ENCODE measurements at places on chromosomes 5 and 9.

DNA sequence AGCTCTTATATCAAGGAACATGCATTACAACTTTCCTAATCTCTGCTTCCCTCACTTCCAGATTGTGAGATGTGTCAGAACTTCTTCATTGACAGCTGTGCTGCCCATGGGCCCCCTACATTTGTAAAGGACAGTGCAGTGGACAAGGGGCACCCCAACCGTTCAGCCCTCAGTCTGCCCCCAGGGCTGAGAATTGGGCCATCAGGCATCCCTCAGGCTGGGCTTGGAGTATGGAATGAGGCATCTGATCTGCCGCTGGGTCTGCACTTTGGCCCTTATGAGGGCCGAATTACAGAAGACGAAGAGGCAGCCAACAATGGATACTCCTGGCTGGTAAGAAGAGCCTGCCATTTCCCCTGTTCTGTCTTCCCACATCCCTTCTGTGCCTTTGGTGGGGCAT, 15.1 kb downstream of the PRDM9 start:
- H3K4me1 ChIP-seq: no peaks in the 10 kb centered on the region
- no peak overlapping the region for H3K4me3 ChIP-seq
- DNase-seq: no peak
- no peak overlapping the region for H3K27ac ChIP-seq
- no peaks in the 10 kb centered on the region for H3K36me3 ChIP-seq

DNA sequence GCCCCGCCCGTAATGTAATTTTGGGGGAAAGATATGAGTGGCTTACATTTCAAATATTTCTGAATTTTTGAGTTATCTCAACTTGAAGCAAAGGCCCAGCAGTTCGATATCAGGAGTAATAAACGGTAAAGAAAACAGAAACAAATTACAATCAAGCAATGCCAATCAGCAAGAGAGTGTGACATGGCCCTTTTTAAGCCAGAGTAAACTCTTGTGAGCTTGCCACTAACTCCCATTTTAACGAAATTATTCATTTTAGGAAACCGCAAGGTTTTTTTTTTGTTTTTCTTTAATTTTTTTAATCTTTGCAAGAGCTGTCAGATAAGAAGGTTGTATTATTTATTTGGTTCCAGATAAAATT, 17.6 kb upstream of the CDK7 start:
- H3K27me3 ChIP-seq: no peaks in the 10 kb centered on the region
- H3K4me3 ChIP-seq: peak overlapping the region; percentile 96
- H3K4me1 ChIP-seq: peaks cover 20% of the 10 kb centered on the region

DNA sequence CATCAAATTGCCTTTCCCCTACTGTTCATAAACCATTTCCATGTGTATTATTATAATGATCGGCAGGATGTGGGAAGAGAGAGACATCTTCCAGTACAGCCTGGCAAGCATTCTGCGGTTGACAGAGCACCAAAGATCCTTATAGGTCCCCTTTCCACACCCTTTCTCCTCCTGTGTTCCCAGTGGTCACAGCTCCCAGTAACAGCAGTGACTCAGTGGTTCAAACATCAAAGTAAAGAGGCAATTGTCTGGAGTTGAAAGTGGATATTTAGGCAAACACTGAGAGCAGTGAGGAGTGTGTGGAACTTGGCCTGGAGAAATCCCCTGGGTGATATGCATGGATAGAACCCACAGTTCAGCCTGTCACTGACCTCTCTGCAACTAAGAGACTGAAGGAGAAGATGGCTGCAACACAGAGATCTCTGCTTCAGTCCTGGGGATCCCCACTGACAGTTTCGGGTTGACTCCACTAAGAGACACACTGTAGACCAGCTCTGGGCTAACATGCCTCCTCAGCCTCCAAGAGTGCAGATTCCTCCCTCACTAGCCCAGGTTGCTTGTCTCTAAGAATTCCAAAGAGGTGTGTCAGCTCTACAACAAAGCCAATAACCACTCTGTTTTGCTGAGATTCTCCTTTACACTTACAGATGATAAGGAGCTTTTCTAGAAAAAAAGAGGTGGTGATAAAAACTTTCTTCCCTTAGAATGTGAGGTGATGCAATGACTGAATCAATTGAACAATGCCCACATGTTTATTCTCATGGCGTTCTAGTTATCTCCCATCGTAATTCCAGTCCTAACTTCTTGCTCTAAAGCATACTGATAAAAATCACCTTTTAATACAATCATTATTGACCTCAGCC, 94.4 kb upstream of the IL6ST start:
- no peaks in the 10 kb centered on the region for H3K27me3 ChIP-seq
- no peak overlapping the region for H3K4me3 ChIP-seq
- H3K27ac ChIP-seq: no peak overlapping the region
- H3K36me3 ChIP-seq: no peaks in the 10 kb centered on the region
- H3K4me1 ChIP-seq: peaks cover 9% of the 10 kb centered on the region
- no peak for DNase-seq

DNA sequence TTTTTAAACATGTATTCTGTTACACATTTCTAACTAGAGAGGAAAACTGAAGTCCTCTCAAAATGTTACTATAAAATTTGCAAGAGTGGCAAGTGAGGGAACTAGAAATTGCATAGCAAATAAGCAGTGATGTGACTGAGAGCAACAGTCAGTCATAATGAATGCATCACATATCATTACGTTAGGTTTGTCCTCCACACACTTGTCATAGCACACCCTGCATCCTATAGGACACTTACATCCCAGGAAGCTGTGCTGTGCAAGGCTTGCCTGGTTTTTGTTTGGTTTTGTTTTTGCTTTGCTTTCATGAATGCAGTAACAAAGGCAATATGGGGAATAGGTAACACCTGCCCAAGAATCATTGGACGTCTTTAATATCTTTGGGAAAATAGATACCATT, 10.8 kb downstream of the NFIB start:
- H3K27me3 ChIP-seq: no peaks in the 10 kb centered on the region
- H3K4me3 ChIP-seq: no peak overlapping the region
- DNase-seq: no peak
- H3K4me1 ChIP-seq: no peaks in the 10 kb centered on the region

DNA sequence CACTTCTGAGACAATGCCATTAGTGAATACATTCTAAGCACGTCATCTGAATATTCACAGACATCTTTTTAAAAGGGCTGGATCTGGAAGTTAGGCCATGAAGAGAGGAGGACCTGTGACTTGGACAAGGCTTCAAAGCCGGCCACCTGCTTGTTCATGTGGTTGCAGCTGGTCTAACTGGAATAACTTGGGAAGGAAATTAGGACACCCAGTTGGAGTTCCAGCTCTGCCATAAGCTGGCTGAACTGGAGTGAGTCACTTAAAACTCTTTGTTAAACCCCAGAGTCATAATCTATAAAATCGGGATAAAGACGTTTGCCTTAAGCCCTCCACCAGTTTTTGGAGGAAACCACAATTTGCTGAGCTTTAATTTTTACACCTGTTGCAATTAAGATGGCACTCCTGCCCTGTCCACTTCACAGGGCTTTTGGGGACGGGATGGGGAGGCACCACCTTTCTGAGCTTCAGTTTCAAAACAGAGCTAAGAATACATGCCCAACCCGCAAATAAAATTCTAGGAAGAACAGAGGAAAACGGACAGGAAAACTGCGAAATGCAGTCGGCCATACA, 536 bp upstream of the STX17 start:
- peaks cover 24% of the 10 kb centered on the region for H3K27me3 ChIP-seq
- peak overlapping the region; percentile 72 for H3K4me3 ChIP-seq
- H3K36me3 ChIP-seq: no peaks in the 10 kb centered on the region
- no peak for DNase-seq

GRCh38 chr9:114240647-114241558, 82.0 kb upstream of the ORM1 start:
- H3K27ac ChIP-seq: no peak overlapping the region
- H3K36me3 ChIP-seq: peaks cover 12% of the 10 kb centered on the region
- no peaks in the 10 kb centered on the region for H3K27me3 ChIP-seq
- no peak overlapping the region for H3K4me3 ChIP-seq
- DNase-seq: no peak

- H3K27me3 ChIP-seq: no peaks in the 10 kb centered on the region
- peaks cover 24% of the 10 kb centered on the region for H3K36me3 ChIP-seq
- no peak for DNase-seq
- H3K4me3 ChIP-seq: no peak overlapping the region
Observed at GRCh38 chr9:37187713-37188439, 67.5 kb downstream of the ZCCHC7 start.

GRCh38 chr5:168947212-168947868, 353.6 kb downstream of the SLIT3 start:
- no peak overlapping the region for H3K4me3 ChIP-seq
- DNase-seq: no peak
- no peak overlapping the region for H3K27ac ChIP-seq
- no peaks in the 10 kb centered on the region for H3K27me3 ChIP-seq

DNA sequence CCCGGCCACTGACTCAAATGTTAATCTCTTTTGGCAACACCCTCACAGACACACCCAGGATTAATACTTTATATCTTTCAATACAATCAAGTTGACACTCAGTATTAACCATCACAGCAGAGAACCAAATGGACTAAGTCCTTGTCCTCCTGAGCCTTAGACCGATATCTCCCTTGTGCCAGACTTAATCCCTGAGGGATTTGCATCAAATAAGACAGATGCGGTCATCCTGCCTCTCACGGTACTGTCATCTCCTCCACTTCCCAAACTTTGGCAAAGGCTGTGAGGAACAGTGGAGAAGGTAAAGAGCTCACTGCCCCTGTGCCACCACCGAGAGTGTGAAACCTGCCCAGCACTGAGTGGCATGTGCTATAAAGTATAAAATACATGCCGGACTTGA, 6.5 kb upstream of the PRRC2B start:
- peaks cover 10% of the 10 kb centered on the region for H3K4me1 ChIP-seq
- H3K36me3 ChIP-seq: no peaks in the 10 kb centered on the region
- H3K27ac ChIP-seq: no peak overlapping the region
- no peak overlapping the region for H3K4me3 ChIP-seq
- no peak for DNase-seq

- no peaks in the 10 kb centered on the region for H3K36me3 ChIP-seq
- H3K27ac ChIP-seq: no peak within 1 kb of the TSS
- peaks cover 23% of the 10 kb centered on the region for H3K4me1 ChIP-seq
- DNase-seq: no peak
- peak within 1 kb of the TSS; percentile 79 for H3K4me3 ChIP-seq
- H3K27me3 ChIP-seq: peaks cover 56% of the 10 kb centered on the region
Observed at GRCh38 chr5:44389090-44389822, at the start of gene FGF10. Gene FGF10, minus strand, starts transcription at chr5:44389420. Its CDS starts 738 bp downstream, at chr5:44388682.

DNA sequence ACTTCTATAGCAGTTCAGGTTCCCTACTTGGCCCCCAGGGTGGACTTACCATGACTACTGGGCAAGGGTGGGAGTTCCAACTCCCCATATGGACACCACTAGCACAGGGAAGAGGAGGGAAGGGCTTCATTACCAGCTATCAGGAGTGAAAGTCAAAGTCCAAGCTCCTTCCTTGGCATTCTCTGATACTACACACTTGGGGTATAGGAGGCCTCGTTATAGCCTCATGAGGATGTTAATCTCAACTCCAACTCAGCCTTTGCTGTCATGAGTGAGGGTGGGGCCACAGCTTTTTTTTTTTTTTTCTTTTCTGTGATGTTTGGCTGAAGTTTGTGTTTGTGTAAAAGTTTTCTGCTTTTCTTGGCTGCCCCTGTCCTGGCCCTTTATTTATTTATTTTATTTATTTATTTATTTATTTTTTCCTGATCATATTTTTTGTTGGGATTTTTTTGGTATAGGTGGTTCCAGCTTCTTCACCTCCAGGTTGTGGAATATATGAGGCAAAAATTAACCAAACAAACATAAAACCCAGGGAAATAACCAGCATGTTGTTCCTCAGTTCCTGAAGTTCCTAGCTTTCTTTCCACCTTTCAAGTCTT, 8.7 kb downstream of the GARIN3 start:
- H3K4me3 ChIP-seq: no peak overlapping the region
- no peaks in the 10 kb centered on the region for H3K4me1 ChIP-seq
- DNase-seq: no peak
- peaks cover 59% of the 10 kb centered on the region for H3K27me3 ChIP-seq
- no peaks in the 10 kb centered on the region for H3K36me3 ChIP-seq

- H3K4me3 ChIP-seq: no peak overlapping the region
- no peak overlapping the region for H3K27ac ChIP-seq
- peaks cover 28% of the 10 kb centered on the region for H3K36me3 ChIP-seq
- H3K4me1 ChIP-seq: no peaks in the 10 kb centered on the region
- H3K27me3 ChIP-seq: no peaks in the 10 kb centered on the region
Observed at GRCh38 chr9:114006155-114006550, 71.9 kb downstream of the AMBP start.

- no peak for DNase-seq
- no peak overlapping the region for H3K4me3 ChIP-seq
- peaks cover 5% of the 10 kb centered on the region for H3K27me3 ChIP-seq
- H3K4me1 ChIP-seq: peaks cover 3% of the 10 kb centered on the region
- H3K36me3 ChIP-seq: no peaks in the 10 kb centered on the region
- no peak overlapping the region for H3K27ac ChIP-seq
Observed at GRCh38 chr5:72692651-72693442, 123.6 kb upstream of the TNPO1 start.

GRCh38 chr5:111013011-111013410, 58.5 kb upstream of the TSLP start:
- H3K4me3 ChIP-seq: no peak overlapping the region
- no peak for DNase-seq
- H3K36me3 ChIP-seq: no peaks in the 10 kb centered on the region

DNA sequence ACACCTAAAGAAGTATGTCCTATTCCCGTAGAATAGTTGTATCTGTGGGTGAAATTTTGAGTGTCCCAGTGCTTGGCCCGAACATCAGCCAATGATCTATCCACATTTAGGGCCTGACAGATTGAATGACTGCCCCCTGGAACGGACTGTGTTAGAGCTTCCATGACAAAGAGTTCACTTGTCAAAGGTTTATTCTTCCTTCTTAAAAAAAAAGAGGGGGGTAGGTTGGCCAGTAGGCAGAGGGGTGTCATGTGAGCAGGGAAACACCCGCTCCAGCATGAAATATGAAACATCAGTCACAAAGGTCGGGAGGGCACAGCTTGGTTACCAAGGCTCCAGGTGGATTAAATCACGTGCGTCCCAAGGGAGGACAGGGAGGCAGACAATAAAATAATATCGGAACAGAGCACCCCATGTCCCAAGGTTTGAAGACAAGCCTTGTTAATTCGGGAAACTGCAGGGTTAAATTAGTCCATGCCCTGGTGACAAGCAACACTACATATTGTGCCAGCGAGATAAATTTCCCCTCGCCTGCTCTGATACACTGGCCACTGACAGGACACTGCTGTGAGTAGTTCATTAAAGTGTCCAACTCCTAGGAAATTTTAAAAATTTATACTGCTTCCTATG, 401.2 kb downstream of the IRX1 start:
- DNase-seq: no peak
- no peaks in the 10 kb centered on the region for H3K36me3 ChIP-seq
- H3K27me3 ChIP-seq: no peaks in the 10 kb centered on the region
- no peaks in the 10 kb centered on the region for H3K4me1 ChIP-seq
- no peak overlapping the region for H3K27ac ChIP-seq

DNA sequence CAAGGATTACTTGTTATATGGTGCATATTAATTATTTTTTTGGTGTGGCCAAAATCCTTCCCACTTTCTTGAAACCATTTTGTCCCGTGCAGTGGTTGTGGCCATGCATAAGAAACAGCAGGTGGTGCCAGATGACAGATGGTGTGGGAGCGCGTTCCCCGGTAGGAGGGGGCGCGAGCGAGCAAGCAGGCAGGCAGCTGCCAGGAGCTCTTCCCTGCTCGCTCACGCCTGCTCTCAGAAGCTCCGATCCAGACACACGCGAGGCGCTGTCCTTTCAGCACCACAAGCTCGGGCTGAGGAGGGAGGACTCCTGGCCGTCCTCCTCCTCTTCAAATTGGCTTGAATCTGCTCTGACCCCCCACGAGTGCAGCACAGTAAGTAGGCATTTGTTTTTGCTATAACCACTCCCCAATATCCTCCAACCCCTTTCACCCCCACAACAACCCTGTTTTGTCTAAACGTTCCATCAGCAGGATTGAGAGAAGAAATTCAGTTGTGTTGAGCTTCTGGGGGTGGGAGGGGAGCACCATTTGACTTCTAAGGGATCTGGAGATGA, at the start of gene NSG2:
NSG2 (plus strand) TSS at position 237 of the 556 bp plus-strand sequence. CDS start 1,050 bp downstream, outside the sequence.
- H3K27ac ChIP-seq: no peak within 1 kb of the TSS
- H3K4me1 ChIP-seq: no peaks in the 10 kb centered on the region
- DNase-seq: peak; percentile 93
- no peaks in the 10 kb centered on the region for H3K36me3 ChIP-seq
